NCI-H1092 (cell line): ENCODE measurements at places on chromosomes 3 and 15.

- no peak for DNase-seq
Measured at GRCh38 chr3:69649120-69650065, 89.9 kb upstream of the MITF start.

DNA sequence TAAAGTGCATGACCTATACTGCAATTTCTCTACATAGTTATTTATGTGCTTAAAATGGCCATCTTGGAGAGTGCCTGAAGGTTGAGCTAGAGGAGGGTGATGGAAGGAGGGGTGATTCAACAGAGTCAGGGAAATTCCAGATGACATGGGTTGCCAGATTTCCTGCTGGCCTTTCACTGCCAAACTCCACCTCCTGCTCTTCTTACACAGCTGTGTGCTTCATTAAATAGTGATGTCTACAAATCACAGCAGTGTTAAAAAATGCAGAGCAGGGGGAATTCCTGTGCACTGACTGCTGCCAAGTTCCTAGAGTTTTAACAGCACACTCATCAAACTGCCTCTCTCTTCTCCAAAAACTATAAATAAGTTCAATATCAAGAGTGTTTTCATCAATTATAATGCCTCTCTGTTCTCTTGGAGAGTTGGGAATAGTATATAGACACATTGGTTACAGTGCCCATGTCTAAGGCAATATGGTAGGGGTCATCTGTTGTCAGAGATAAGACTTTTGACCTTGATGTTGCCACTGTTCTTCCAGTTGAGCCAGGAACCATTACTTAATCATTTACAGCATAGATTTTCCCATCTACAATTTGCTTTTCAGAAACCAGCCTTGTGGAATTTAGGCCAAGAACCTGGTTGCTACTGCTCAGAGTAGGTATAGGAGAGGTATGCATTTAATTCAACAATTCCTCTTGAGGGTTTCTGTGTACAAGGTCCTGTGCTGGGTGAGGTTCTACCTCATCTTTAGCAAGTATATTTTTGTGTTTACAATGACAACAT lies 79.6 kb downstream of the TP63 start:
- DNase-seq: no peak

DNA sequence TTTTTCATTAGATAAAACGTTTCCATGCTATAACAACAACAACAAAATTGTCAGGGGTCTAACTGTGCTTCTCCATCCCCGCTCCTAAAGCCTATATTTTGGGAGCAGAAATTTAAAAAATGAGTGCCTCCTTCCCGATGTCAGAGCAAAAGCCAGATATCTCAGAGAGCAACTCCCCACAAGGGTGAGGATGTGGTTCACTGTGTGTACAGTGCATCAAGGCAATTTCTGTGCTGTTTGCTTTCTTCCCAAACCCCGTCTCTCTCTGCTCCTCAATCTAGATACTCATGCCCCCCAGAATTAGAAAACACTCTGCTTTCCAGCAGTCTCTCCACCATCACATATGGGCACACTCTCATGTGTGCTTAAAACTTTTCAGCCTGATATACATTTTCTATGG lies 76.7 kb upstream of the MBNL1 start:
- DNase-seq: no peak

DNA sequence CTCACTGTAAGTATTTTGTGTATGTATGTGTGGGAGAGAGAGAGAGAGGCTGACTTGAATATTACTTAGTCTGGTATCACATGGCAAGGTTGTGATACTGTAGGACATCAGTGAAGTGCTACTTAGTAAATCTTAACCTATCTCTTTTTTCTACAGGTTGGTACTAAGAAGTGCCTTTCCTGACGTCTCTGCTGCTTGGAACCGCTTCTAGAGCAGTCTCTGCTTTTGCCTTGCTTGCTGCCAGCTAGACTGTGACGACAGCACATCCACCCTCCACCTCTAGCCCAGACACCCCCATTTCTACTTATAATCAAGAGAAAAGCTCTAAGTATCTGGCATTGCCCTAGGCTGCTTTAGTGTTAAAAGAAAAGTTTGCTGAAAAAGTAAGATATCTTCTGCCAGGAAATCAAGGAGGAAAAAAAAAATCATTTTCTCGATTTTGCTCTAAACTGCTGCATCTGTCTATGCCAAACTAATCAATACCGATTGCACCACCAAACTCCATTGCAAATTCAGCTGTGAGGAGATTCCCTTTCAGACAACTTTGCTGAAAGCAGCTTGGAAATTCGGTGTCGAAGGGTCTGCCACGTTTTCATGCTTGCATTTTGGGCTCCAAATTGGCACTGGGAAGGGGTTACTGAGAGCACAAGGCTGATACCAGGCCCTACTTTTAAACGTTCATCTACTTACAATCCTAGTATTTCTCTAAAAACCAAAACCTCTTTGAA lies 30.7 kb downstream of the MBNL1 start:
- DNase-seq: no peak

GRCh38 chr3:177471733-177472480 lies 274.6 kb upstream of the TBL1XR1 start:
- no peak for DNase-seq

DNA sequence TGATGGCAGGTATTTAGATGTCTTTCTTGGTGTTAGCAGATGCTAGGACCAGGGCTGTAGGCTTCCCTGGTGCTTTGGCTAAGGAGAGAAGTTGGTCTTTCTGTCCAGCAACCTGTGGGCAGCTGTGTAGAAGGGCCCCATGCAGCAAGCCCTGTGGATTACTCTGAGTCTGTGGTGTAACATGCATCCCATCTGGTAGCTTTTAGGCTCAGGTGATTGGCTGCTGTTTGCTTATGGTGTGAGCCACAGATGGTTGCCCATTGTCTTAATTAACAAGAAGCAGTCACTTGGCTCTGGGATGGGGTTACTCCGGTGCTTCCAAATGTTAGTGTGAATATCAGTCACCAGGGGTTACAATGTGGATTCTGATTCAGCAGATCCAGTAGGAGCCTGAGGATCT lies 368.6 kb upstream of the C2CD4B start:
- no peak for DNase-seq

- DNase-seq: no peak
Measured at GRCh38 chr3:31067004-31067403, 172.5 kb upstream of the GADL1 start.

- DNase-seq: no peak
Measured at GRCh38 chr3:20250786-20251185, 64.8 kb upstream of the SGO1 start.

GRCh38 chr15:93515256-93516051 lies 426.4 kb upstream of the RGMA start:
- DNase-seq: no peak
